Activated CD4-positive, alpha-beta T cell treated with anti-CD3 and anti-CD28 coated beads, Interleukin-2, amount 50 U/mL, for 24 hours (primary cell): ENCODE measurements at places on chromosomes 3 and 15.

- DNase-seq = no peak
Measured at GRCh38 chr15:95292785-95293450, 1037.6 kb upstream of the NR2F2 start.

DNA sequence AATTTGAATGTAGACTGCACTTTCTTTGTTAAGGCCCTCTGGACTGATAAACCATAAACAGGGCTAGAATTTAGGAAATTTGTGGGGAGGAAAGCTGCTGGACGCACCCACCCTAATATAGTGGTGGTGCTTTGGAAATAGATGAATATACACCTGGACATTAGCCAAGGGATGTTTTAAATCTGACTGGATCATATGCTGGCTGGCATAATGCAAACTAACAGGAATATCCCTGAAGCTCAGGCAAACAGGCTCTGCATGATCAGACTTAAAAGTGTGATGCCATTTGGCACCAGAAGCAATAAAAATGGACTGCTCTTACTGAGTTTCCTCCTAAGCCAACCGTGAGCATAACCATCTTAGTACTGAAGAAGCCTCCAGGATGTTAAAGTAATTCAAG, 465.8 kb upstream of the ROBO1 start:
- DNase-seq = no peak

GRCh38 chr3:72601983-72602750, 246.1 kb downstream of the SHQ1 start:
- no peak for DNase-seq

DNA sequence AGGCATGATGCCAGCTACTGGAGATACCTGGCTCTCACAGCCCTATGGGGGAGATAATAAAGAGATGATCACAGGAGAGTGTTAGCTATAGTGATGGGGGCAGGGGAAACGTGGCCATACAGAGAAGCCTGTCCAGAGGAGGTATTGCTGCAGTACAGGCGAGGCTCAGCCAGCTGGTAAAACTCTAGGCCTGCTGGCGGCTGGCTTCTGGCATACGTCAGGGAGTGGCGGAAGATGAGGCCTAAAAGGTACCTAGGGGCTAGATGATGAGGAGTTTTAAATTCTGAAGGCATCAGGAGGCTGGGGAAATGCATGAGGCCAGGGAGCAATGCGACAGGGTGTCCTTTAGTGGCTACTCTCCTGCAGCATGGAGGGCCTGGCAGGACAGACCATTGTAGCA, 110.7 kb downstream of the EEFSEC start:
- DNase-seq = no peak

DNA sequence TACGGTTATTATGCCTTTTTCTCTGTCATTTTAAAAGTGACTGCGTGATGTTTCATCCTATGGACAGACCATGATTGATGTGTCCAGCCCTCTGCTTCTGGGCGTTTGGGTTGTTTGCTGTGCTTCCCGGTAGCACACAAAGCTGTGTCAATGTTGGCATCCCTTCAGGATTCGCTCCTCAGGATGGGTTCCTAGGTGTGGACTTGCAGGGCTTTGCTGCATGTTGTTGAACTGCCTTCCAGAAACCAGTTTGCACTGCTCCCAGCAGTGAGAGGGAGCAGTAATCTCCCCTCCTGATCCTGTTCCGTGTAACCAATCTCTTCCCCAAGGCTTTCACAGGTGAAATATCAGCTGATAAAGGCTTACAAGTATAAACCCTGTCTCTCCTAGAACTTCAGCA, 787 bp downstream of the TRPM1 start:
- no peak for DNase-seq

DNA sequence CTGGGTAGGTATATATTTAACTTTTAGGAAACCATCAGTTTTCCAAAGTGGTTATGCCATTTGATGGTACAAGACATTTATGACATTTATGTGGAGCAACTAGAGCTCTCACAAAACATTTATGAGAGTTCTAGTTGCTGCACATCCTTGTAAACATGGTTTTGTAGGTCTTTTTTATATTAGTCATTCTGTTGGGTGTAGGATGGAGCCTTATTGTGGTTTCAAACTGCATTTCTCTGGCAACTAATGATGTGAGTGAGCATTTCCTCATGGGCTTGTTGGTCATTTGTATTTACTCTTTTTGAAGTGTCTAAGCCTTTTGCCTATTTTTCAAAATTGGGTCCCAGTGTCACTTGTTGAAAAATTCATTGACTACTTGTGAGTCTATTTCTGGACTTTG, 45.7 kb upstream of the MGLL start:
- DNase-seq = no peak

DNA sequence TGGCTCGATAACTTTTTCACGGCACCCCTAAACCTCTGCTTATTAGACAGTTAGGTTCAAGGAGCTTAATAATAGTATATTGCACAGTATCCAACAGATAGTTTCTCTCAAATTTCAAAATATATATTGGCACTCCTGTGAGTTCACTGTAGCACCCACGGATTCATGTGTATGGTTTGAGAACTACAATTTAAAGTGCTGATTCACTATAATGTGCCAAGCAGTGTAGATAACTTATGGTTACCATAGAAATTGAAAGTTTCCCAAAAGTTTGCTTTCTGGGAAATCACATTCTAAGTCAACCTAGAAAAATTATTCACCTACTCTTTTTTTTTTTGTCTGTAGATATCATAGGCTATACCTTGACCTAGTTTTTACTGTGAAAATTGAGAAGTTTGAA, 86.6 kb downstream of the GAP43 start:
- DNase-seq = no peak

DNA sequence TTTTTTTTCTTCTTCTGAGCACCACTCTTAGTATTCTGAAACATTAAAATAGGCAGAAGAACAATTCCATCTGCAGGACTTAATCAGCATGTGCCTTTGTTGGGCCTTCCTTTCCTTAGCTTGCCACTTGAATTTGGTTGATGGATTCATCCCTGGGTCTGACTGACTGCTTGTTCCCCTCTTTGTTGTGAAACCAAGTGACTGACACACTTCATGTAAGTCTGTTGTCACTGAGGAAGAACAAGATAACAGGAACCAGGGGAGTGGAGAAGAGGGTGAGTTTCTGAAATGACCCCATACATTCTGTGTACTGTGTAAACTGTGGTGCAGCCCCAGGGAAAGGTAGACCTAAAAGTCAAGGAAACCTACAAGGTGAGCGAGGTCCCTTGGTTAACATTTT, 188.7 kb upstream of the TBC1D5 start:
- DNase-seq = no peak

GRCh38 chr15:56718560-56718959, 14.7 kb downstream of the ZNF280D start:
- no peak for DNase-seq

GRCh38 chr15:35958021-35958420, 412.1 kb upstream of the DPH6 start:
- DNase-seq = no peak

DNA sequence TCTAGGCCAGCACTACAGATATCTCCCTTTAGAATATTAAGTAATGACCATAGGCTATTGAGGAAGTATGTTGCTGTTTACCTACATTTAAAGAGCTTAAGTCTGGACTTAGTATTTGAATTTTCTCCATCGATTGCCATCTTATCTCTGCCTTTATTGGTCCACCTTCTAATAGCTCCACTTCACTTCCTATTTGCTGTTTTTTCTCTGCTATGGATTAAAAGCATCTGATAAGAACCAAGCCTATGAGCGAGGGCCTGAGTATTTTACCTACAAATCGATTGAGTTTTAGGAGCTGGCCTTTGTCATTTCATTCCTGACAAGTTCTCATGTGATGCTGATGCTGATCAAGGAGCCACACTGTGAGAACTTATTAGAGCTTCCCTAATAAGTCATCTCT, 52.6 kb upstream of the AKAP13 start:
- no peak for DNase-seq

DNA sequence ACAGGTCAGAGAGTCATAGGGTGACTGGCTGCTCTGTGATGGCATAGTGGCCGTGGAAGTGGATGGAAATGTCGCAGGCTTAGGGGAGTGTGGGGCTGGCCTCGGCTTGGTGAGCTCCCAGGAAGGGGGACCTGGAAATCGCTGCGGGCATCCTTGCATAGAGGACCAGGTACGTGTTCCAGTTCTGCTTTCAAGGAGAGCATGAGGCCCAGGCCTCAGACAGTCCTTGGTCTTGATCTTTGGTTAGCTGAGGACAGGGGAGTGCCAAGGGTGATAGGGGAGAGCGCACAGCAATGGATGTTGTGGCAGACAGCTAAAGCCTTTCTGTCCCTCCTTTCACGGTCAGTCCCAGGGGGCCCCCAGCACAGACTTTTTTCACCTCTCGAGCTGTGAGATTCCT, 110.5 kb downstream of the SNRPN start:
- no peak for DNase-seq

DNA sequence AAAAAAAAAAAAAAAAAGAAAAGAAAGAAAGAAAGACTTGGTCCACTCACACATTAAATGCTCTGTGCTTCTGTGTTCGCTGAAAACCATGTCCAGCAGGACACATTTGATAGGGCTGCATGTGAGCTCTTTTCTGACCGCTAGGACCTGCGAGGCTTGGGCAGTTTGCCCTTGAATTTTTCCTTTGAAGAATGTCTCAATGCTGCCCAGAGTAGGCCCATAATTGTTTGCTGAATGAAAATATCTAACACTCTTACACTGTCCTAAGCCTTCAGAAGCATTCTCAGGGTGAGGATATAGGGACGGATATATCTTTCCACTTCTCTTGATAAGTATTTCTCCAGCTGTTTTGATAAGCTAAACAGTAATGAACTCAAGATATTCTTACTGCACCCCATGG, 6.0 kb downstream of the KIF9 start:
- no peak for DNase-seq

GRCh38 chr3:56998076-56998529, 62.4 kb upstream of the SPATA12 start:
- DNase-seq = no peak

DNA sequence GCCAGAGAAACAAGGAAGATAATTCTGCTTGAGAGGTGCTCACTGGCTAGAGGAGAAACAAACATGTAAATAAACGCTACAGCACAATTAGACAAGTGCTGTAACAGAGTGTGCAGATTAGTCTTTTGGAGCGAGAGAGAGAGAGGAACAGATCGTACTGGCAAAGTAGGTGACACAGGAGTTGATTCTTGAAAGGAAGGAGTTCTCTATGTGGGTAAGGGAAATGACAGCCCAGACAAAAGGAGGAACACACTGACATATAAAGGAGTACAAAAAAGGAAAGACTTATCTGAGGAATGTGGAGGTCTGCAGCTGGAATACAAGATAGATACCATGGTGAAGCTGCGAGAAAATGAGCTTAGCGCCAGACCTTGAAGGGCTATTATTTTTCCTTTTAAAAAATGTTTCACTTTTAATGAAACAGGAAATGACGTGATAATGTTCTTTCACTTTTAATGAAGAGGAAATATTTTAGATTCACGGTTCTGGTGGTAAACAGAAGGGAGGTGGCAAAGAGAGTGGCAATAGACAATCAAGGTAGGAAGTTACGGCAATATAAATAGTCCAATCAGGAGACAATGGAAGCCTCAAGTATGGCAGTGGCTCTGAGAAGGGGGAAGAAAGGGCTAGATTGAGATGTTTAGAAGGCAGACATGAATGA, 202.9 kb downstream of the VPS13C start:
- no peak for DNase-seq

GRCh38 chr15:90660195-90660998, 56.7 kb upstream of the BLM start:
- DNase-seq = peak; percentile 35

GRCh38 chr15:65533057-65533756, 2.9 kb downstream of the HACD3 start:
- DNase-seq = no peak

DNA sequence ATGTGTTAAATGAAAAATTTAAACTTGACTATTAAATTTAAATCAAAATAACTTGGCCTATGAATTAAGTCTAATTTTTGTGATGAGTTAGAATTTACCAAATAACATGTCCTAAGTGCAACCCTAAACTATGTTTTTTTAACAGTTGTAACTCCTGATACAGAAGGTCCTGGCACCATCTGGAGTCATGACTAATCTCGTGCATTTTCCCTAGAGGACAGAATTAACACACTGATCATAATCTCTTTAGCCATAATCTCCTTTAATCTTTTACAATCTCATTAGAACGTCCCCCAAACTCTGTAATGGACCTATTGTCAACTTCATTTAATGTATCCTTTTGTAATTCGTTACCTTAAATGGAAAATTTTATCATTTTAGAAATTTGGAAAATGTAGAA, 100.6 kb downstream of the SUCNR1 start:
- no peak for DNase-seq

DNA sequence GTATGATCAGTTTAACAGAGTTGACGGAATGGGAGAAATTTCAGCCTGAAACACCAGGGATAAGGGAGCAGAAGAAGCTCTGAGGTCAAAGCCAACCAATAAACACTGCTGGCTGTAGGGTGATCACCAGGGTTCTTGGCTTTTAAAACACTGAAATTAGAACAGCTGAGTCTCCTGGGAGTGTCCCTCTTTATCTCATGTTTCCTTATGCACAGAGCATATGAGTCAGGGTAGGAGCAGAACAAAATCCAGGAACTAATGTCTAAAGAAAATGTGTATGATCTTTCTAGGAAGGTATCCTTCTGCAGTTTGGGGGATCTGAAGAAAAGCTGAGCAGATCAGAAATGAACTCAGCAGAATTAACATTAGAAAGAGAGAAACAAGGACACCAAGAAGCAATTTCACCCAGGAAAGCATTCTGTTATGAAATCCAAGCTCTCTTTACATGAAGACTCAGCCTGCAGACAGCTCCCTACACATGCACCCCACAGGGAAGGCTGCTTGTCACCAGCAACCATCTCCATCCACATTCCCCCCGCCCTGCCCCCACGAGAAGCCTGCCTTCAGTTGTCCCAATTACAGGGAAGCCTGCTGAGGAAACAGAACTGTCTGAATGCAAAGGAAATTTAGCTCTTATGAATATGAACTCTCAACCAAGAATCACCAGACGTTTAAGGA, 469.7 kb downstream of the PDCD6IP start:
- DNase-seq = no peak

GRCh38 chr15:79987569-79987955, 16.6 kb upstream of the BCL2A1 start:
- DNase-seq = no peak

GRCh38 chr3:65196663-65197062, 508.9 kb upstream of the ADAMTS9 start:
- DNase-seq = no peak

- no peak for DNase-seq
Measured at GRCh38 chr15:53675832-53676231, 83.6 kb downstream of the WDR72 start.

GRCh38 chr3:123130079-123130750, 63.4 kb downstream of the PDIA5 start:
- DNase-seq = no peak

DNA sequence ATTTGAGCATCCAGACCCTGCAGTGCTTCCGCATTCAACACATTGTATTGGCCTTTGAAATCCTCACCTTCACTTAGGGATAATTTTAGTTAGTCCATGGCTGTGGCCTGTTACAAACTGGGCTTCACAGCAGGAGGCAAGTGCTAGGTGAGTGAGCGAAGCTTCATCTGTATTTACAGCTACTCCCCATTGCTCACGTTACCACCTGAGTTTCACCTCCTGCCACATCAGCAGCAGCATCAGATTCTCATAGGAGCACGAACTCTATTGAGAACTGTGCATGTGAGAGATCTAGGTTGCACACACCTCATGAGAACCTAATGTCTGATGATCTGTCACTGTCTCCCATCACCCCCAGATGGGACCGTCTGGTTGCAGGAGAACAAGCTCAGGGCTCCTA, 222.1 kb upstream of the NR2F2 start:
- no peak for DNase-seq

GRCh38 chr15:58518626-58519025, 86.8 kb downstream of the LIPC start:
- DNase-seq = no peak

- no peak for DNase-seq
Measured at GRCh38 chr3:29643034-29643425, 362.2 kb downstream of the RBMS3 start.
